ENCODE measurements at places on chromosomes 7 and 10.
A peak's percentile ranks its signal among the peaks of the same experiment; 100 is the strongest.

DNA sequence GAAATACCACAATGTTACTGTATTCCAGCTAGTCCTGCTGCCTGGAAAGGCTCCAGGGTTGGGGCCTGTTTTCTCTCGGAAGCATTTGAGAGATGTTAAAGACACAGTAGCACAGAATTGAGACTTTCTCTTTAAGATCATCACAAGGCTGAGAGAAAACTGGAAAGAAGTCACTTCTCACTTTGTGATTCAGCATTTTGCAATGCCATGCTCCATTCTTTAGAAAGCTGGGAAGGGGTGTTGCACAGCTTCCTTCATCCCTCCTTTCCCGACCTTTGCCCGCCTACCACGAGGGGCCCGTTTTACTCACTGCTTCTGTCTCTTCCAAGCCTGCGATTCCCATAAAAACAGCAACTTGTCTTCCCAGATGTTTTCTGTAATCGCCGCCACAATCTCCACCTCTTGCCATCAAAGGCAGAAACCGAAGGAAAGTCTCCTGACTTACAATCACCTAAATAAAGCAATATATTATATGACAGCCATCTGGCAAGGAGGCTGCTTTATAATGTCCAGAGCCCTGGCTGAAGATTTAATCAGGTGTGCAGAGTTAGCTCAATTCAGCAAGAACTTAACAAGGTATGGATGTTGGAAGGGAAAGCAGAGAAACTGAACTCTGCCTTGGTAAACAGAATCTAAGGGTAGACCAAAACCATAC is 18.9 kb downstream of the NOD1 start:
- DNase-seq = peak; percentile 89

- no peak for DNase-seq
Observed at GRCh38 chr10:4062072-4062471, 277.1 kb upstream of the KLF6 start.

- peak; percentile 46 for DNase-seq
Observed at GRCh38 chr7:47827871-47828270, 120.4 kb downstream of the PKD1L1 start.

DNA sequence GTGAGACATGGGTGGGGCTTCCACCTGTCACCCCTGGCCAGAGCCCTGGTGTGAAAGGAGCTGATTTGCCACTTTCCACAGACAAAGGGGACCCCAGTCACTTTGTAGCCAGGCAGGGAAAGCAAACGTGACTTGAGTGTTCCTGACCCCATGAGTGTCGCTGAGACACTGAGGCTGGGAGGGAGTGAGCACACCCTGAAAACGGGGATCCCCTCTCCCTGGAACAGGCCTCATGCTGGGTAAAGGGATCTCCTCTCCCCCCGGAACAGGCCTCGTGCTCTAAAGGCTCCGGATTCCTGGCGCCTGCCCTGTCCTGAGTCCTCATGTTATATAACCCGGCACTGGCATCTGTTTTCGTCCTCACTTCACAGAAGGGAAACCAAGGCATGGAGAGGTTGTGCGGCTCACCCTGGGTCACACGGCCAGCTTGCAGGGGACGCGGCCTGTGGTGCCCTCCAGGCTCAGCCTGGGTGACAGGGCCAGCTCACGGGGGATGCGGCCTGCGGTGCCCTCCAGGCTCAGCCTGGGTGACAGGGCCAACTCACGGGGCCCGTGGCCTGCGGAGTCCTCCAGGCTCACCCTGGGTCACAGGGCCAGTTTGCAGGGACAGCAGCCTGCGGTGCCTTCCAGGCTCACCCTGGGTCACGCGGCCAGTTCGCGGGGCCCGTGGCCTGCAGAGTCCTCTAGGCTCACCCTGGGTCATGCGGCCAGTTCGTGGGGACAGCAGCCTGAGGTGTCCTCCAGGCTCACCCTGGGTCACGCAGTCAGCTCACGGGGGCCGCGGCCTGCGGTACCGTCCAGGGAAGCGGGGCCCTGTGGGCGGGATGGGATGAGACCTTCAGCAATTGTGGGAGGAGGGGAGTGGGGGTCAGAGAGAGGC is 104.7 kb downstream of the PDGFA start:
- no peak for DNase-seq

- DNase-seq = peak; percentile 42
Observed at GRCh38 chr10:34187201-34187600, 627.9 kb downstream of the PARD3 start.
